ENCODE measurements at places on chromosomes 5 and 9.

DNA sequence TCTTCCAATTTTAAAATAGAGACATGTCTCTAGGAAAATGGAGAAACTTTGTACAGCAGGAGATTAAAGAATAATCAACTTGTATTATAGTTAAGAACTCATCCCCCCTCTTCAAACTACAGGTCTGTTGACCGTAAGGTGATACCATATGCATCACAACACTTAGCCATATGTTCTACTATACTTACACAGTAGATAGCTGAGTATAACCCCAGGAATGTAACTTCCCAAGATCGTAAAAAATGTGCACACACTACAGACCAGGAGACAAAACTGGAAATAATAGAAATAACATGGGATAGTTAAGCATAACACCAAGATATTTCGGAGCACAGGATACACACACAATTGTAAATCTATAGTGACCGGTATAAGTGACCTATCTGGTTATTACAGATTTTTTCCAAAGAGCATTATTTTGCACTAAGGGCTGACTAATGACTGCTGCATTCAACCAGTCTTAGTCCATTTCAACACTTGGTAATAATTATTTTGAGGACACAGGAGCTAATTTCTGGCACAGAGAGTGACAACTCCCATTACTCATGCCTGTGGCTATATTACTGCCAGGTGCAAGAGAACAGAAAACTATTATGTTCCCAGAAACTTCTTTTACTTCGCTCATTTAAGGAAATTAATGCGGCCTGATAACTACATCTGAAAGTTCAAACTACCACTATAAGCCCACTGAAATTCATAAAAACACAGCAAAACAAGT is 15.4 kb upstream of the ZNF622 start:
- no peak for DNase-seq

- no peak for DNase-seq
These were observed 76.9 kb downstream of the CDH6 start for GRCh38 chr5:31270396-31270795.

DNA sequence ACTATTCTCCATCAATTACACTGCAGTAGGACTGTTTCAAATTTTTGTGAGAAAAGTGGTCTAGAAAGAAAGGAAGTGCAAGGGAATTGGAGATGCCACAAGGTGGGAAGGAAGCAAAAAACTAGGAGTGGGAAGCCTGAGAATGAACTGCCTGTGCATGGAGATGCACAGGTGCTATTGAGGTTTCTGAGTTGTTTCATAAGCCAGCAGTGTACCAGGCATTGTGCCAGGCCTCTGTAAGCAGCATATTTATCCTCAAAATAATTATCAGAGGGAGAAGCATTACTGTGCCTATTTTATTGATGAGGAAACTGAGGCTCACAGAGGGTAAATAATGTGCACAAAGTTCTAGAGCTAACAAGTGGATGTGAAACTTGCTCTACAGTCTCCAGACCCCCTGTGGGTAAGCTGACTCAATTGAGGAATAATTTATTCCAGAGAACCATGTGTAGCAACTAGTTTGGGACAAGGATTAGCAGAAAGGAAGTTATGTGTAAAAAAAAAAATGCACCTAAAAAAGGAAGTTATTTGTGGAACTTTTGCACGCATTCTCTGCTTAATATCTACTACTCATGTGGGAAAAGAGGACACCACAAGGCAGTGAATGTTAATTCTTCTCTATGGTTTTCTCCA is 96.7 kb downstream of the SNCAIP start:
- DNase-seq, result no peak

GRCh38 chr5:119948162-119948561 is 318.8 kb downstream of the FAM170A start:
- no peak for DNase-seq

- no peak for DNase-seq
These were observed 262.5 kb downstream of the NPR3 start for GRCh38 chr5:32973646-32974045.

DNA sequence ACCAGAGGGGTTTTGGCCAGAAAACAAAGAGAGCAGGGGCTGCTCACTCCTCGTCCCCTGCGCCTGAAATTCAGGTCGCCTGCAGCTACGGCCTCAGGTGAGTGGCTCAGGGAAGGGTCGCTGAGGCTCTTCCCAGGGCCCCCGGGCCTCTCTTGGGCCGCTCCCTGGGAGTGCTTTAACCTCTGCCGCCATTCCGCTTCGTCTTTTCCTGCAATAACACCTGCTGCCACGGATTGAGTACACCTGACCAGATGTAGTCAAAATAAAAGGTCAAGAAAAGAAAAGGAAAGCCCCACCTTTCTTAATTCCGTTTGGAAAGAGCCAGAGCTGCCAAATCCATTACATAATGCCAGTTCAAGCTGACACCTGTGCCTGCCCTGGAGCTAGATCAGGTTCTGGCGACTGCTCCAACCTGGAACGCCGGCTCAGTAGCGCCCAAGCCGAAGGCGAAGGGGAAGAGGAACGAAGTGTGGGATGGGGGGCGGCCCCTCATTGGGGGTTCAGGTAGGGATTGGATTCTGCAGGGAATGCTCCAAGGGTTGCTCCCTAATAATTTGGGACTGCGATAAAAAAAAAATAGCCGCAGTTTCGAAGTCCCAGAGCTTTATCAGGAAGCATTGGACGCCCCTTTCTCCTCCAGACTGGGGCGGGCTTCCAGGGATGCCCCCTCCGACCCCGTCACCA is 193.9 kb downstream of the MEF2C start:
- no peak for DNase-seq

- no peak for DNase-seq
These were observed 572.6 kb upstream of the CLINT1 start for GRCh38 chr5:158431369-158432029.

DNA sequence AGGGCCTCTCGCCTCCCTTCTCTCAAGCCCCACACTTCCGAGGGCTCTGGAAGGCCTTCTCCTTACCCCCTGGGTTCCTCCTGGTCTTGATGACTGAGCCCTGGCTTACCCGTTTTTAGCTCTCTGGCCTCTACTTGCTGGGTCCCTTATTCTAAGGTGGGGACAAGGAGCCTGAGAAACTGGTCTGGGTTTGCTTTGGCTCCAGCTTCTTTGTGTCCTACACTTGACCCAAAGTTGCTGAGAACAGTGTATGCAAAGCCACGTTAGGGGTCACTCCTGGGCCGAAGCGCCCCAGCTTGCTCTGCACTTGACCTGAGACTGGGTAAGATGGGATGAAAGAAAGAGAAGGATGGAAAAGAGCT is 788 bp downstream of the ZNF346 start:
- DNase-seq, result no peak

All from stimulated activated CD4-positive, alpha-beta T cell treated with anti-CD3 and anti-CD28 coated beads, TNF-alpha, amount 100 ng/mL, for 1 hour (primary cell).